ENCODE measurements at places on chromosomes 16 and 17.

- no peak for DNase-seq
These were observed 39.4 kb downstream of the MYH11 start for GRCh38 chr16:15817446-15817845.

GRCh38 chr17:3683054-3683511 lies 12.9 kb downstream of the P2RX5 start:
- no peak for DNase-seq

GRCh38 chr17:60154616-60155426 lies 5.0 kb downstream of the CA4 start:
- DNase-seq: peak; percentile 85

- no peak for DNase-seq
These were observed 85.2 kb downstream of the C16orf78 start for GRCh38 chr16:49458656-49459445.

GRCh38 chr17:4449736-4450135 lies 16.0 kb downstream of the SPNS3 start:
- DNase-seq: no peak

GRCh38 chr17:32333187-32333586 lies 8.8 kb downstream of the C17orf75 start:
- no peak for DNase-seq

DNA sequence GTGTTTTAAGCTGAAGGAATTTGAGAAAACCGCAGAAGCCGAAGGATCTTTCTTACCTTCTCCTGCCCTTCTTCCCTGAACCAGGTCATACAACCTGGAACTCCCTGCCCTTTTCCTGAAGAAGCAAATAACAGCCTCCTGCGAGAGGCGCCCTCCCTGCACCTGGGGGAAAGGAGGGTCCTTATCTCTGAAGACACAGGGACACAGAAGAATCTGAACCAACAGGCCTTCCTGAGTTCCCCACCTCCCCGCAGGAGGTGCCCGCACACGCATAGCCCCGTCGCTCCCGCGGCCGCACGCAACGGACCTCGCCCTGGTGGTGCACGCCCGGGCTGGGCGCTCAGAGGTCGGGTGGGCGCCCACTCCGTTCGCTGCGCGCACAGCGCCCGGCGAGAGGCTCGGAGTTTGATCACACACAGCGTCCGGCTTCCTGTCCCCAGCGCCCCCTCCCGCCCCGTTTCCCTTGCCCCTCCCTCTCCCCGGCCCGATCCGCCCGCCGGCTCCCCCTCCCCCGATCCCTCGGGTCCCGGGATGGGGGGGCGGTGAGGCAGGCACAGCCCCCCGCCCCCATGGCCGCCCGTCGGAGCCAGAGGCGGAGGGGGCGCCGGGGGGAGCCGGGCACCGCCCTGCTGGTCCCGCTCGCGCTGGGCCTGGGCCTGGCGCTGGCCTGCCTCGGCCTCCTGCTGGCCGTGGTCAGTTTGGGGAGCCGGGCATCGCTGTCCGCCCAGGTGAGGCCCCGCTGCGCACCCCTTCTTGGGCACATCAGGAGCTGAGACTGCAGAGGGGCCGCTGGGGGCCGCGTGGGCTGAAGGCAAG lies at the start of gene TNFSF12:
Gene TNFSF12, plus strand, starts transcription at position 474 of the 816 bp plus-strand sequence. Its CDS starts 96 bp downstream, at position 570.
- peak; percentile 41 for DNase-seq

Measured in fibroblast of skin of right biceps (primary cell).